ENCODE measurements at places on chromosomes 1 and 21.

GRCh38 chr1:150558303-150558704 lies 9.1 kb downstream of the ADAMTSL4 start:
- H3K4me3 ChIP-seq: no peak overlapping the region
- H3K4me1 ChIP-seq: peaks cover 26% of the 10 kb centered on the region
- no peak for DNase-seq
- no peaks in the 10 kb centered on the region for H3K27me3 ChIP-seq
- no peak overlapping the region for H3K27ac ChIP-seq

GRCh38 chr1:47514229-47514628 lies 76.4 kb downstream of the FOXD2 start:
- DNase-seq: no peak
- no peak overlapping the region for H3K27ac ChIP-seq
- no peaks in the 10 kb centered on the region for H3K36me3 ChIP-seq
- H3K4me1 ChIP-seq: no peaks in the 10 kb centered on the region
- H3K27me3 ChIP-seq: peaks cover 19% of the 10 kb centered on the region

GRCh38 chr1:147216124-147216523 lies 9.0 kb downstream of the FMO5 start:
- no peak overlapping the region for H3K27ac ChIP-seq
- no peak for DNase-seq
- no peaks in the 10 kb centered on the region for H3K36me3 ChIP-seq
- no peaks in the 10 kb centered on the region for H3K4me1 ChIP-seq

DNA sequence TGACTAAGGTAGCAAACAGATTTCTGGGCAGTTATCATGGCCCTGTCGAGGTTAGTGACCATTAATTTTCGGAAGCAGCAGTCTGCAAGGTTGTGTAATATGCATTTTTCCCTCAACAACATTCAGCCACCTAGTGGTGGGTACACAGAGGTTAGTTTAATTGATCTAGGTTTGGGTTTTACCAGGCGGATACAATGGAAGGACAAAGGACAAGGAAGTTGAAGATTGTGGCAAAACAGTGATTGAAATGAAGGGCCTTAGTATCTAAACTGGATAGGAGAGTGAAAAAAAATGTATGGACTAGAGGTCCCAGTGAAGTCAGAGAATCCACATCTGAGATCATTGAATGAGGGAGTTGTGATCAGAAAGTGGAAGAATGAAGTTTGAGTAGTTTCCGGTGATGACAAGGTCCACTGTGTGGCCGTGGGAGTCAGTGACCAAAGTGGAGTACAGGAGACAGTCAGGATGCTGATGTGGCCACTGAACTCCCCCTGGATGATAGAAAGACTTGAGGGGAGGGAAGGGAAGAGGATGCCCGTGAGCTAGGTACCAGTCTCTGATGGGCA lies 2.8 kb downstream of the ARMH1 start:
- no peak for DNase-seq
- H3K4me3 ChIP-seq: no peak overlapping the region
- H3K27me3 ChIP-seq: no peaks in the 10 kb centered on the region
- H3K36me3 ChIP-seq: no peaks in the 10 kb centered on the region

GRCh38 chr1:191350938-191351337 lies 807.3 kb upstream of the RGS18 start:
- no peaks in the 10 kb centered on the region for H3K27me3 ChIP-seq
- no peaks in the 10 kb centered on the region for H3K4me1 ChIP-seq
- H3K27ac ChIP-seq: no peak overlapping the region
- no peak for DNase-seq
- H3K4me3 ChIP-seq: no peak overlapping the region

DNA sequence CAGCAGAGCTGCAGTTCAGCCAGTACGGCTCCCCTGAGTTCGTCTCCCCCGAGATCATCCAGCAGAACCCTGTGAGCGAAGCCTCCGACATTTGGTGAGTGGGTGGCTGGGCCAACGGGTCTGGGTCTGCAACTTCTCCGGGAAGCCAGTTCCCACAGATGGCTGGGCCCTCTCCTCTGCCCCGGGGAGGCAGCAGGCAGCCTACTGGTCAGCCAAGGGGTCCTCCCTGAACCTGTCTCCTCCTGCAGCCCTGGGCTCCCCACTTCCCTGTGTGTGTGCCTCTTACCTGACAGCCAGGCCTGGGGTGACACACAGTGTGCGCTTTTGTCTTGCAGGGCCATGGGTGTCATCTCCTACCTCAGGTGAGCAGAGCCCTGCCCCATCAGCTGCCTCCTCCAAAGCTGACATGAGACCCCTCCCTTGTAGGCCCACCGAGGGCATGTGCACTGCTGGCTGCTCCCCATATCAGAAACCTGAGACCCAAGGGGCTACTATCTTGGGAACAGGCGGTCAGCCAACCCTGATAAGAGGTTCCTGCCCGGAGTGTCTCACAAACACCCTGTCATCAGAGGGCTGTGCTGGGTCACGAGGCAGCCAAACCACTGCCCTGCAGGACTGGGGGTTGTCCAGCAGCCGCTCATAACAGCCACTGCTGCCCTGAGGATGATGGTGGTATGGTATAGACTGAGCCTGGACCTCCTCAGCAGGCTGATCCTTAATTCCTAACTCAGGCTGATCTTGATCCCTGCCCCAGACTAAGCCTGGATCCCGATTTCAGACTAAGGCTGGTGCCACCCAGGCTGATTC lies 37.6 kb downstream of the TRIM11 start:
- no peak overlapping the region for H3K27ac ChIP-seq
- H3K36me3 ChIP-seq: no peaks in the 10 kb centered on the region
- no peak overlapping the region for H3K4me3 ChIP-seq

- H3K27ac ChIP-seq: no peak within 1 kb of the TSS
- no peak for DNase-seq
- H3K27me3 ChIP-seq: peaks cover 41% of the 10 kb centered on the region
- no peak within 1 kb of the TSS for H3K4me3 ChIP-seq
Observed at GRCh38 chr1:74673351-74674111, at the start of gene ERICH3. Gene ERICH3 (minus strand): TSS chr1:74673792. CDS start chr1:74673519, 273 bp downstream.

DNA sequence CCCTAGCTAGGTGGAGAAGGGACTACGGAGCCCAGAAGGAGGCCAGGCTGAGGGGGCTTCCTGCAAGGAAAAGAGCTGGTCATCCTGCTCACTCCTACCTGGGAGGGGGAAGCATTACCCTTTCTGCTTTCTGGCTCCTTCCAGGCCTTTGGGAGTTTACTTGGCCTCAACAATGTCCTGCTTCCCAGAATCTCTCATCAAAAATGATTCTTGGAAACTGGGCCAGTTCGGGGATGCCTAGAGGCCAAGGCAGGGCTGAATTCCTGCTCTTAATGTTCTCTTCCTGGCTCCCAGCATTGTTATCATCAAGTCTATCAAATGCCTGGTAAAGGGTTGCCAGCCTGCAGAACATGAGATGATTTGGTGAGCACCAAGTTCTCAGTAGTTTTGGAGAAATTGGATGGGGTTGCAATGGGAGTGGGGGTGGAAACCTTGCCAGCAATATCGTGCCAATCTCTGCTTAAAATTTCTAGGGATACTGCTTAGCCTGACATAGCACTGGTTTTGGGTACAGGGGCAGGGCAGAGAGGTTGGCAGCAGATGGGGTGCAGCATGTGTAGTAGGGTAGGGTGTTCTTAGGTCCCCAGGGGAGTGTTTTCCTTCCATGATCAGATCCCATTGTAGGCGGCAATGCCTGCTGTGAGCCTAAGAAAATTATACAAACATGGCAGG lies 7.7 kb upstream of the PAFAH2 start:
- peaks cover 8% of the 10 kb centered on the region for H3K27me3 ChIP-seq
- no peak overlapping the region for H3K27ac ChIP-seq
- no peak overlapping the region for H3K4me3 ChIP-seq
- H3K36me3 ChIP-seq: no peaks in the 10 kb centered on the region

GRCh38 chr1:246587032-246587431 lies 20.8 kb downstream of the CNST start:
- no peak for DNase-seq
- no peak overlapping the region for H3K27ac ChIP-seq
- H3K27me3 ChIP-seq: no peaks in the 10 kb centered on the region
- peaks cover 9% of the 10 kb centered on the region for H3K4me1 ChIP-seq

DNA sequence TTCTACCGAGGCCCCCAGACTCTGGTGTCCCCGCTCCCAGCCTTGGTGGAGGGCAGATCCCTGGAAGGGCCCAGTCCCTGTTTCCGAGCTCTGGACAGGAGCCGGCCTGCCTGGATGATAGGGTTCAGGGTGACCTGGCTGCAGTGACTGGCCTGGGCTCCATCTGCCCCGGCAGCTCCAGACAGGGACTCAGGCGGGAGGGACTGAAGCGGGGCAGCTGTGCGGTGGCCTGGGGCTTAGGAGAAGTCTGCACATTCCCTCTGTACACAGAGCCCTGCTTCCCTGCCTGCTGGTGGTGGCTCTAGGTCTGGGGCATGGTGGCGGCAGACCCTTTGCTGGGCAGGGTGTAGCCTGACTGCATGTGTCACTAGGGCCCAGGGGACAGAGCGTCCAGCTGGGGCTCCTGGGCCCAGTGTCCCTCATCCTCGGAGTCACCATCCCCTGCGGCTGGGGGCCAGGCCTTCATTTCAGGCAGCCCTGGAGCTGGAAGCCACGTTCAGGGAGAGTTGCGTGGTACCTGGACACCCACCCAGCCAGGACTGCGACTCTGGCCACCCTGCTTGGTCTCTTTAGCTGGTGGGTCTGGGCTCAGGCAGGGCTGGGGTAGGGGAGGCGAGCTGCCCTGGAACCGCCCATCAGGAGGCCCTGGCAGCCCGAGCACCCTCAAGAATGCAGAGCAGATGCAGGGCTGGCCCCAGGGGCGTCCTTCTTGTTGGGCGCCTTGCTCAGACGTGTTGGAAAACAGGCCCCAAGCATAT lies 9.6 kb downstream of the ARHGEF16 start:
- no peaks in the 10 kb centered on the region for H3K36me3 ChIP-seq
- no peaks in the 10 kb centered on the region for H3K27me3 ChIP-seq
- H3K4me3 ChIP-seq: no peak overlapping the region
- H3K4me1 ChIP-seq: no peaks in the 10 kb centered on the region
- no peak overlapping the region for H3K27ac ChIP-seq
- DNase-seq: no peak

GRCh38 chr1:162110910-162111309 lies 41.4 kb downstream of the NOS1AP start:
- DNase-seq: no peak
- H3K4me3 ChIP-seq: no peak overlapping the region
- H3K36me3 ChIP-seq: no peaks in the 10 kb centered on the region
- H3K4me1 ChIP-seq: peaks cover 2% of the 10 kb centered on the region

DNA sequence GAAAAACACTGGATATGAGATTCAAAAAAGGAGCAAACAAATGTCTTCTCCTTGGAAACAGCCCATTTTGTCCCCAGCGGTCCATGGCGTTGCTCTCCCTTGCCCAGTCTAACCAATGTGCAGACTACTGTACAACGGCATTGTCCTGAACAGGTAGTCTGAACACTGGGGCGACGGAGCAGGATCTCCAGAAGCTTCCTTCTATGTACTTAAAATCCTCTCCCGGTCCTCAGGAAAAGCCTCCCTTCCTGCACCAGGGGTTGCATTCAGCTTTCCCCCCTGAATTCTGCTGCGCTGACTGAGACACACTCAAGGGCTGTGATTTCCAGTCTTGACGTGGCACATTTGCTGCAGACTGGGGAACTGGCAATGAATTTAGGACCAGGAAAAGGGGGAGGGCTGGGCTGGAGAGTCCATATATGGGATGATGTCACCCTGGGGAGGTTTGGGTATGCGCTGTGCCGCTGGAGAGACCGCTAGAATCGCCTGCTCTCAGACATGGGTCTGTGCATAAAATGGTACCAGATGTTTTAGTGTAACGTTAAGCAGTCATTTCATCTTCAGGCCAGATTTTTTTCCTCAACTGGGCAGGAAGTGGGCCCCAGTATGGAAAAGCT lies 275.9 kb upstream of the C1orf105 start:
- no peak overlapping the region for H3K4me3 ChIP-seq
- H3K4me1 ChIP-seq: peaks cover 9% of the 10 kb centered on the region
- H3K27ac ChIP-seq: peak overlapping the region; percentile 31
- H3K36me3 ChIP-seq: no peaks in the 10 kb centered on the region

GRCh38 chr1:81374481-81374880 lies 426.3 kb upstream of the ADGRL2 start:
- no peak overlapping the region for H3K27ac ChIP-seq
- no peaks in the 10 kb centered on the region for H3K4me1 ChIP-seq
- no peaks in the 10 kb centered on the region for H3K27me3 ChIP-seq
- no peak for DNase-seq
- H3K4me3 ChIP-seq: no peak overlapping the region

DNA sequence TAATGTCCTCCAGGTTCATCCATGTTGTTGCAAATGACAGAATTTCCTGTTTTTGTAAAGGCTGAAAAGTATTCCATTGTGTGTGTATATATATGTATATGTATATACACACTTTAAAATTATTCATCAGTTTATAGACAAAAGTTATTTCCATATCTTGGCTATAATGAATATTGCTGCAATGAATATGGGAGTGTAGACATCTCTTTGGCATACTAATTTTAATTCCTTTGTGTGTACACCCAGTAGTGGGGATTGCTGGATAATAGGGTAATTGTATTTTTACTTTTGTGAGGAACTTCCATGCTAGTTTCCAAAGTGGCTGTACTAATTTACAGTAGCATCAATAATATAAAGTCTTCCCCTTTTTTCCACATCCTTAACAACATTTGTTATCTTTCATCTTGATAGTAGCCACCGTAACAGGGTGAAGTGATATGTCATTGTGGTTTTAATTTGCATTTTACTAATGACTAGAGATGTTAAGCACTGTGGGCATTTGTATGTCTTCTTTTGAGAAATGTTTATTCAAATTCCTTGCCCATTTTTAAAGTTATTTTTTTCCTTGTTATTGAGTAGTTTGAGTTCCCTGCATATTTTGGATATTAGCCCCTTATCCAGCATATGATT lies 243.0 kb downstream of the PDE4B start:
- H3K4me1 ChIP-seq: no peaks in the 10 kb centered on the region
- no peaks in the 10 kb centered on the region for H3K36me3 ChIP-seq
- no peak for DNase-seq
- H3K27ac ChIP-seq: no peak overlapping the region
- peaks cover 2% of the 10 kb centered on the region for H3K27me3 ChIP-seq

GRCh38 chr1:226411619-226412018 lies 3.7 kb upstream of the PARP1 start:
- peaks cover 12% of the 10 kb centered on the region for H3K27me3 ChIP-seq
- H3K4me1 ChIP-seq: peaks cover 4% of the 10 kb centered on the region
- no peak for DNase-seq
- H3K27ac ChIP-seq: no peak overlapping the region
- no peak overlapping the region for H3K4me3 ChIP-seq

- peaks cover 76% of the 10 kb centered on the region for H3K36me3 ChIP-seq
- H3K27ac ChIP-seq: peak overlapping the region; percentile 94
- H3K4me3 ChIP-seq: peak overlapping the region; percentile 93
- H3K4me1 ChIP-seq: peaks cover 56% of the 10 kb centered on the region
Observed at GRCh38 chr1:151056149-151056548, 3.3 kb downstream of the CDC42SE1 start.

- peak overlapping the region; percentile 68 for H3K4me3 ChIP-seq
- DNase-seq: peak; percentile 51
- no peaks in the 10 kb centered on the region for H3K27me3 ChIP-seq
- peak overlapping the region; percentile 88 for H3K27ac ChIP-seq
Observed at GRCh38 chr1:8182034-8182761, 135.7 kb upstream of the SLC45A1 start.

DNA sequence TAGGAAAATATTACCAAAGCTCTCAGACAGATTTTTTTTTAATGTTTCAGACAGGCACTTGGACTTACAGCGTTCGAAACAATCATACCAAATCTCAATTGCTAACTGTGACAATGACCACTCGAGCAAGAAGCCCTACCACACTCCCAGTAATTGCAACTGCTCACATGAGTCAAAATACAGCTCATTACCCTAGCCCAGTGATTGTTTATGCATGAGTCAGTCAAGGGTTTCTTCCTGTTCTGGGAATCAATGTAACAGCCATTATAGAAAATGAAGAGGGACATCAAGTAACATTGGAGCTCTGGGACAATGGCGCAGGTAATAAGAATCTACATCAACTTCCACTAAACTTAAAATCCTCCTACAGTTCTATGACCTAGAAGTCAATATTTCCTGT lies 56.1 kb upstream of the SH3GLB1 start:
- no peaks in the 10 kb centered on the region for H3K4me1 ChIP-seq
- no peak overlapping the region for H3K27ac ChIP-seq
- no peaks in the 10 kb centered on the region for H3K27me3 ChIP-seq
- no peaks in the 10 kb centered on the region for H3K36me3 ChIP-seq

Measured in T-helper 2 cell treated with Interferon-gamma antibody and Interleukin-4, amounts not matched to agents 5 μg/mL and 100 μg/mL, for 36 hours (primary cell).